ENCODE measurements at places on chromosomes 13 and 19.

GRCh38 chr19:7328647-7329046 is 20.1 kb upstream of the ARHGEF18 start:
- no peak for DNase-seq

DNA sequence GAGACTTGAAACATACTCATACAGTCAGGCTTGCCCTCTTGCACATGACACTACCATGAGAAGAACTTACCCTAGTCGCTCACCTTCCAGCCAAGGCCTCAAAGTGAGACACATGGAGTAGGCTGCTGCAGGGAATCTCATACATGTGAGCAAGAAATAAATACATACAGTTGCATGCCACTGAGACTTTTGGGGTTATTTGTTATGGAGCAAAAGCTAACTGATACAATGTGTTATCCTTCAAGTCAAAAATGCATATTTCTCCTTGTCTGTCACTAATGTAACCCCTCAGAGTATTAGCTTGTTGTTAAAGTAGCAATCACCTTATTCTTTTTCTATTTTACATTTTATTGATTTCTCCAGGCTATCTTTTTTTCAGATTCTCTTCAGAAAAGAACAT is 58.1 kb downstream of the FOXO1 start:
- no peak for DNase-seq

DNA sequence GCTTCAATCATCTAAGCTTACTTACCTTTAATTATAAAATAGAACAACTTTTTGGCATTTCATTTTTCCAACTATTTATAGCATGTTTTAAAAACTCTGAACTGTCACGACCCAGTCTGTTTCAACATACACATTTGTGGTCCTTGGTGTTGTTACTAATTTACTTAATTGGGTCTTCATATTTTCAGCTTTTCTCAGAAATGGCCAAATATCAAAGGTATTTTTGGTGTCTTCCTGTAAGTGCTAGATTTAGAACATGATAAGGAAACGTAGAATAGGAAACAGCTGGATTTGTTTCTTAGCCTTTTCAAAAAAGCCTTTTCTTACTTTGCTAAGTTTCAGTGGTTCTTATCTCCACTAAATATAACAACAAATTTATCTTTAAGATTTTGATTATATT is 11.4 kb downstream of the LPAR6 start:
- DNase-seq, result no peak

DNA sequence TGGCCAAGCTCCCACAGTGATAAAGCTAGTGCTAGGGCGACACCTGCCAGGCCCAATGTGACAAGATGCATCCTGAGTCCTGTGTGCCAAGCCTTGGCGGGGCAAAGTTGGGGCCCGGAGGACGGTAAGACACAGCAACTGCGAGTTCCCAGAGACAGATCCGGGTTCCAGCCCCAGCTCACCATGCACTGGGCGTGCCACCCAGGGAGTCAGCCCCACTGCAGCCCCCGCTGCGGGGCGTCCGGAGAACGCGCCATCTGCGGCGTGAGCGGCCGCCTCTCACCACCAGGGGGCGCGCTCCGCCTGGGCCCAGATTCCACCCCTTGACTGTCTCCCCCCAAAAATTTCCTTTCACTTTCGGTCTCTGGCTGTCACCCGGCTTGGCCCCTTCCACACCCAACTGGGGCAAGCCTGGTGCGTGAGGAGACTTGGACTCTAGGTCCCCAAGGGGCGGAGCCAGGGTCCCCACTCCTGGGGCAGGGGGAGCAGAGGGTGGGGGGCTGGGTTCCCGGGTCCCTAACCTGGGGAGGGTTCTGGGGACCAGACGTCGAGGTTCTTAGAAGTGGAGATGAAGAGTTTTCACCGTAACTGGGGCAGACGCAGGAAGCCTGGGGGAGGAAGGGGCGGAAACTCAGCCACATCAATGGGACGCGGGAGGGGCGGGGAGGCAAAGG is at the start of gene FLT3LG:
TSS of gene FLT3LG (plus strand) at position 348 of the 674 bp plus-strand sequence. CDS start 425 bp downstream, outside the sequence.
- peak; percentile 91 for DNase-seq

GRCh38 chr13:23987331-23987894 is 90.1 kb upstream of the C1QTNF9B start:
- DNase-seq, result no peak

- DNase-seq, result no peak
These were observed 423.4 kb downstream of the RFC3 start for GRCh38 chr13:34241332-34241731.

DNA sequence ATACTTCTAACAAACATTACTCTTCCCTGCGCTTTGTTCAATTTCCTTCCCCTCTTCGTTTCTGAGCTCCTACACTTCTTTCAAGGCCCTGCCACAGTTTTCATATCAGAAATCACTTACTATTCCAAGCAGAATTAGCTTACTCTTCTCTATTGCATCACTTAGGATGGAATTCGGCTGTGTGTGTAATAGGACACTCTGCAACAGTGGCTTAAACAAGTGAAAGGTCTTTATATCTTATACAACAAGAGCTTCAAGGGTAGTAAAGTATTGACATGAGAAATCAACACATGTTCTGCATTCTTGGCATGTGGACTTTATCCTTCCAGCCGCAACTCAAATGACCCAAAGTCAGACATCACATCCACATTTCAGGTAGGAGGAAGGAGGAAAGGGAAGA is 279.6 kb downstream of the PCDH20 start:
- no peak for DNase-seq

GRCh38 chr19:15666883-15667282 is 6.0 kb upstream of the CYP4F12 start:
- no peak for DNase-seq

DNA sequence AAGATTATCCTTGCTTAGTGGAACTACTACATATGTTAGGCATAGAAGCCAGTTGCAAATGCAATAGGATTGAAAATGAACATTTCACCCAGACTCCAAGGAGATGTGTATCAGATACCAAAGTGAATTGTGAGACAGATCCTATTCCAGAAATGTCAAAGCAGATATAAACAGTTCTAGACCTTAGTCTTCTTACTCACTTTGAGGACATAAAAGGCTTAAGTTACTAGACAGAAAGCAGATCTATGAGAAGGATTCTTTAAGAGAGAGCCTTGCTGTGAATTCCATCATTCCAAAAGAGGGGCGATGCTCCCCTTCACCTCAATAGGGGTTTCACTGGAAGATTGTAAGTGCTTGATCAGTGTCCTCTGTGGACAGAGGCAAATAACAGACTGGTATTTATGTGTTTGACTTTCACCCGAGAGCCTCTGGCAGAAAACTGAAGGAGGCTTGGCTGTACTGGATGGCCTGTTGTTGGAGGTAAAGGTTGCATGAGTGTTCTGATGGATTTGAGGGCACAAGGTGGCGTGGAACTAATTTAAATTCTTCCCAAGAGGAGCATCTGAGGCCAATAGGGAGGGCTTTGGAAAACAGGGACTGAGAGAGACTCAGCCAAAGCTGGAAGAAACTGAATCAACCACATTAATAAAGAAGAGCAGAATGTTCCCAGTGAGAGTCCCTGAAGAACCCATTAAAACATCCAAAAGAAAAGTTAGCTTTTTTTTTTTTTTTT is 194.8 kb downstream of the DCLK1 start:
- DNase-seq, result no peak

DNA sequence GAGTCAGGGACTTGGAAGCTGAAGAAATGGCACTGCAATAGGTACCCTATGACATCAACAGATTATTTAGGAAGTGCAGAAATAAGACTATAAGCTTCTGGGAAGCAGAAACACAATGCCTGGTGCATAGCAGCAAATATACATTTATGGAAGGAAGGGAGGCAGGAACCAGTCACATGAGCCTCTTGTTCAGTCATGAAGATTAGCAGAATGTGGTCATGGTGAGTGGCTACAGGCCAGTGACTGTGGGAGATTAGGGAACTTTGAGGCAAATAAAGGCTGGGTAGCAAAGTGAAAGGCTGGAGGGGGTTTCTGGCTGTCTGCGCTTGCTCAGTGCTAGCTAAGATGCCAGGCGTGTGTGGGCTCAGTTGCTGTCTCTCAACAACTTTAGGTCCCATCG is 96.3 kb downstream of the EPSTI1 start:
- DNase-seq, result no peak

DNA sequence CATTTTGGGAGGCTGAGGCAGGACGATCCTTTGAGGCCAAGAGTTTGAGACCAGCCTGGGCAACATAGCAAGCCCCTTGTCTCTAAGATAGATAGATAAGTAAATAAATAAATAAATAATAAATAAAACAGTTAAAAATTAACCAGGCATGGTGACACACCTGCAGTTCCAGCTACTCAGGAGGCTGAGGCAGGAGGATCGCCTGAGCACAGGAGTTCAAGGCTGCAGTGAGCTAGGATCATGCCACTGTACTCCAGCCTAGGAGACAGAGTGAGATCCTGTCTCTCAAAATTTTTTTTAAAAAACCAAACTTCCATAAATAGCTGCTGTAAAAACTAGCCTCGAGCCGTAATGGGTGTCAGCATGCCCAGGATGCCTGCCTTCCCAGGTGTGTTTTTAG is 14.4 kb upstream of the NAXD start:
- no peak for DNase-seq

DNA sequence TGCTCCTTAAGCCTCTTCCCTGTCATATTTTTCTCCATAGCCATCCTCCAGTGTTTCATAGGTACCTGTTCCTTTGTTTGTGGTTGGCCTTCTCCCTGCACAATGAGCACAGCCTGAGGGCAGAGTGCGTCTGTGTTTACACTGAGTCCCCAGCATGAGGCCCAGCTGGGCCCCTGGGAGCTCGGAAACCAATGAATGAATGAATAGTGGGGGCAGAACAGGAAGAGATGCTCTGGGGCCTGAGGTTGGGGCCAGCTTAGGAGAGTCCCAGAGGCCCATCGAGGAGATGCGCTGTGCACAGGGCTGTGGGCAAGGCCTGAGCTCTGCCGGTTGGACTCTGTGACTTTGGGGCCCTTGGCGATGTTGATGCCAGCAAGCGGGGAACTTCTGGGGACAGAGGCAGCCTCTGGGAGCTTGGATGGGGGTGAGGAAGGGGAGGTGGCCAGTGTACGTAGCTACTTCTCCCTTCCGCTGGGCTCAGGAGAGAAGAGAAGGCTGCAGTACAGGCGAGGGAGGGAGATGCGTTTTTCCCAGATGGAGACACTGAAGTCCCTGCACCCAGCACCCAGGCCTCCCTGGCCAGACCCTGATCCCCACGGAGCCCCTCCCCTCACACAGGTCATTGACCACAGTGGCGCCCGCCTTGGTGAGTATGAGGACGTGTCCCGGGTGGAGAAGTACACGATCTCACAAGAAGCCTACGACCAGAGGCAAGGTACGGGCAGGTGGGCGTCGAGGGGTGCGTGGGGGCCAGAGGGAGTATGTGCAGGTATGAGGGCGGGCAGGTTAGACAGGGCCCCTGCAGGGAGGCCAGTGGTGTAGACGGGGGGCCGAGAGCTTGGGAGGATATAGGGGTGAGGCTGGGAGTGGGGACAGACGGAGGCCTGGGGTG is 5.1 kb downstream of the TBCB start:
- DNase-seq, result no peak

GRCh38 chr13:45439008-45439407 is 20.8 kb upstream of the SLC25A30 start:
- no peak for DNase-seq

DNA sequence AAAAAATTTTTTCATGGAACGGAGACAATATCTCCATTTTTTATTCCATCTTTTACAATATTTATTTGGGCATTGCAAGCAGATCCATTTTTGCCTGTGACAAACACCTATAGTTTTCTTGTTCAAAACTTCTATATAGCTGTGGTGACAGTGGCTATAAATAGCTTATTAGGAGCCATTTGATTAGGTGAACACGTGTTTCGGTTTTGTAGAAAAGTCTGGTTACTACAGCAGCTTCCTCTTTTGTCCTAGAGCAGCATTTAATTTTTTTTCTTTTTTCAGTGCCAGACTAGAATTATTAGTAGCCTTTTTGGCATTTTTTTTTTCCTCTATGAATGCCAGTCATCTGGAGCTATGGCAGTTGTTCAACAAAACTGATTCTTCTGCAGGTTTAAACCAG is 123.5 kb downstream of the RXFP2 start:
- DNase-seq, result no peak

- peak; percentile 96 for DNase-seq
These were observed at the start of gene ZNF175 for GRCh38 chr19:51570962-51571575. Gene ZNF175, plus strand, starts transcription at chr19:51571283. Its CDS starts 2,047 bp downstream, at chr19:51573330.

DNA sequence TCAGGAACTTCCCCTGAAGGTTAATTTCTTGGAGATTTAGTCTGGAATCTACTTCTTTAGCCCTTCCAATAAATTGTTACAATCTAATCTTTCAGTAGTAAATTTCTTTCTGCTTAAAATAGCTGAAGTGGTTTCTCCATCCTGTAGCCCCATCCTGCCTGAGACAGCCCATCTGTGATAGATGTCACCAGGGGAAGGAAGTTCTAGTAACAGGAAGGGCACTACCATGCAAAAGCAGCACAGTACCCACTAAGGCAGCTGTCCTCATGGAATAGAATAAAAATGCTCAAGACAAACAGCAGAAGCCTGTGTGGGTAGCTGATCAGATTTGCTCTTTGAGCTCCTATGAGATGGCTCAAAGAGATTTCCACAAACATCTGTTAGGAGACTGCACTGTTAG is 1036.5 kb downstream of the SLITRK5 start:
- no peak for DNase-seq

All from right cardiac atrium (tissue), 5 donors.